ENCODE measurements at places on chromosomes 16 and 17. TPM values are rescaled to one million over a fixed set of nuclear protein-coding genes. Genes with fewer than 3 reads are reported as not detected.

DNA sequence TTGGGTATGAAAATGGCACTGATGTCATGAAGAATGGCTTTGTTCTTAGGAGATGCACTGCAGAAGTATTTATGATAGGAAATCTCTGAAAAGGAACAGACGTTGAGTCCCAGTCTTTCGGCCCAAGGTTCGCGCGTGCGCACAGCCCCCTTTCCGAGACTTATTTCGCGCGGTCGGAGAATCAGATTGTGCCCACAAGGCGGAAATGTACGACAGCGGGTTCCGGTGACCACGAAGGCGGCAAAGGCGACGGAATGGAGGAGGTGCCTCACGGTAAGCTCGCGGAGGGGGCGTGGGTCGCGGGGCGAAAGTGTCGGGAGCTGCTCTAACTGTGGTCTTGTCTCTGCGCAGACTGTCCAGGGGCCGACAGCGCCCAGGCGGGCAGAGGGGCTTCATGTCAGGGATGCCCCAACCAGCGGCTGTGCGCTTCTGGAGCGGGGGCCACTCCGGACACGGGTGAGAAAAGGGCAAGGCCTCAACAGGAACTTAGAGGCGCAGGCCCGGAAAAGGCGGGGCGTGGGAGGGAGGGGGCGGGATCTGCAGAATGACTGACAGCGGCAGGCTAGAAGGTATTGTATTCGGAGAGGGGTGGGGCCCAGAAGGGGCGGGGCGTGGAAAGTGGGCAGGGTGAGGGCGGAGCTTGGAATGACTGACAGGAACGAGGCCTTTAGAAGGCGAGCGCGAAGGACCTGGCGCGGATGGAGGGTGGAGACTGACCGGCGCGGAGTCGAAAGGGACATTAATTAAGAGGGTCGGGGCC, at the start of gene NUBP1:
NUBP1 (plus strand) TSS at position 233 of the 760 bp plus-strand sequence; CDS start at position 255, 22 bp downstream.
- peak; percentile 96 for DNase-seq

- no peak for DNase-seq
Observed at GRCh38 chr16:89199241-89200123, 855 bp downstream of the SLC22A31 start.

GRCh38 chr17:67656494-67657203, 61.1 kb upstream of the NOL11 start:
- DNase-seq = no peak

DNA sequence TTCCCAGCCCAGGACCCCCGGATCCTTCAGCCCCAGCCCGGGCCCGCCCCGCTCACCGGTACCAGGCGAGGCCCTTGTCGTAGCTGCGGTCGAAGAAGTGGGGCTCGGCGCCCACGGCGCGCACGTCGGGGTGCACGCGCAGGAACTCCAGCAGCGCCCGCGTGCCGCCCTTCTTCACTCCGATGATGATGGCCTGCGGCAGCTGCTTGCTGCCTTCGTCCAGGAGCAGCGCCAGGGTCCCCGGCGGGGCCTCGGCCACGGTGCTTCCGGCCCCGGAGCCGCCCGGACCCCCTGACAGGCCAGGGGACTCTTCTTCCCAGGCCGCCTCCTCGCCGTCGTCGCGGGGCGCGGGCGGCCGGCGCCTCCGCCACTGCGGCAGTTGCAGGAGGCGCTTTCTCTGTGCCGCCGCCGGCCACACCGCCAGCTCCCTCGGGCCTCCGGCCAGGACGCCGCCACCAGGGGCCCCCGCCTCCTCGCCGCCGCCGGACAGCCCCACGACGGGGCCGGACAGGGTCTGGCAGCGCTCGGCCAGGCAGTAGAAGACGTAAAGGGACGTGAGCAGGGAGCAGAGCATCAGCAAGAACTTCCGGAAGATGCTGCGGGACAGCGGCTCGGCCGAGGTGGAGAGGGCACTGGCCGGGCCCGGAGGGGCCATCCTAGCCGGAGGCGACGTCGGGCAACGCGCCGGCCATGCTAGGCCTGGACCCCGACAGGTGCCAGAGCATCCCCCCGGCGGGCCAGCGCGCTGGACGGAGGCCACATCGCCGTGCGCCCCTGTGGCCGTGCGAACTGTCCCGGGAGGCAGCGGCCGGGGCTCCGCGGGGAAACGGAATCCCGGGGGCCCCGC, 1.0 kb downstream of the HS3ST3A1 start:
- no peak for DNase-seq

DNA sequence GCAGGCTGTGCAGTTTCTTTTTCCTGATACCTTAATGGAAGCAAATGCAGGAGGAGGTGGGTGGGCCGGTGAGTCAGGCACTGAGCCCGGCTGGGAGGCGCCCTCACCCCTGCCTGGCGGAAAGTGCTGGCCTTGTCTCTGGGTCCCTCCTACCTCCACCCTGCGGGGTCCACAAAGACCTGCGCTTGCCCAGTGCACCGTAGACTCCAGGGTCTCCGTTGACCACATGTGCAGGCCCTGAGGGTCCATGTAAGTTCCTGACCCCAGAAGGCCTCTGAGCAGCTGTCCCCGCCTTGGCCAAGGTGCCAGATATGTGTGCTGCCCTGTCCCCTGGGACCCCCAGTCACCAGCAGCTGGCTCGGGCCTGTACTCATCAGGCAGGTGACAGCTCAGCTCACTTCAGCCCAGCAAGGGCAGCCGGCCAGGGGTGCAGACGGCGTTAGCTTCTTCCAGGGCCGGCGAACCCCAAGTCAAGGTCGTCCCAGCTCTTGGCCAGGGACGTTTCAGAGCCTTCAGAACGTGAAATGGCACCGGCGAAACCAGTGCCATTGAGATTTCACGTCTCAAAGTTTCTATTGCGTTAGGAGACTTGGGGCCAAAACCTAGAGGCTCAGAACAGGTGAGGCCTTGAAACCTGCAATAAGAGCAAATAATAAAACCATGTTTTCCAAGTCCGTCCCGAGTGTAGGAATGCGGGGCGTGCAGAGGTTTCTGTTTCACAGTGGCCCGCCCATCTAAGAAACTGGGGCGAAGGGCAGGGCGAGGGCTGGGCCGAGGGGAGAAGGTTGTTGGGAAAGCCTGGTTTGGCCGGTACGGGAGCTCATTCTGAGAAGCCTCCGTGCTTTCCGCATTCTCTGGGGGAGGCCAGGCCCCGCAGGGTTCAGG, 12.1 kb downstream of the METRNL start:
- DNase-seq = no peak

Gene NKD1
- 13.1 TPM for polyA plus RNA-seq

DNA sequence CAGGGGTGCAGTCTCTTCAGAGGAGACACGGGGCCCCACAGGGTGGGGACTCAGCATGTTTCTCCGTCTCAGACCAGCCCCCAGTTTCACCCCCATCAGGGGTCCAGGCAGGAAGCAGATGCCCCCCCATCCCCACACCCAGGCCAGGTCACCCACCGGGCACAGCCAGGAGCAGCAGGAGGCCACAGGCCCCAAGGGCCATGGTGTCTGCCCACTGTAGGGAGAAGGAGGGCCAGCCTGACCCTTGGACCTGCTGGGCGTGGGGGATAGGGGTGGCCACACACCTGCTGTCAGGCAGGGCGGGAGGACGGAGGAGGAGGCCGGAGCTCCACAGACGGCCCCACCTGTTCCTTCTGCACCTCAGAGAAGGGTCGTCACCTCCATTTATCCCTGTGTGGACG, at the start of gene TPSG1:
TPSG1 (minus strand) TSS at position 218 of the 401 bp plus-strand sequence; CDS start at position 202, 16 bp downstream.
- no peak for DNase-seq

GRCh38 chr17:73105431-73105830, 12.9 kb upstream of the SLC39A11 start:
- no peak for DNase-seq

Gene CD300E
- 0.10 TPM for polyA plus RNA-seq

DNA sequence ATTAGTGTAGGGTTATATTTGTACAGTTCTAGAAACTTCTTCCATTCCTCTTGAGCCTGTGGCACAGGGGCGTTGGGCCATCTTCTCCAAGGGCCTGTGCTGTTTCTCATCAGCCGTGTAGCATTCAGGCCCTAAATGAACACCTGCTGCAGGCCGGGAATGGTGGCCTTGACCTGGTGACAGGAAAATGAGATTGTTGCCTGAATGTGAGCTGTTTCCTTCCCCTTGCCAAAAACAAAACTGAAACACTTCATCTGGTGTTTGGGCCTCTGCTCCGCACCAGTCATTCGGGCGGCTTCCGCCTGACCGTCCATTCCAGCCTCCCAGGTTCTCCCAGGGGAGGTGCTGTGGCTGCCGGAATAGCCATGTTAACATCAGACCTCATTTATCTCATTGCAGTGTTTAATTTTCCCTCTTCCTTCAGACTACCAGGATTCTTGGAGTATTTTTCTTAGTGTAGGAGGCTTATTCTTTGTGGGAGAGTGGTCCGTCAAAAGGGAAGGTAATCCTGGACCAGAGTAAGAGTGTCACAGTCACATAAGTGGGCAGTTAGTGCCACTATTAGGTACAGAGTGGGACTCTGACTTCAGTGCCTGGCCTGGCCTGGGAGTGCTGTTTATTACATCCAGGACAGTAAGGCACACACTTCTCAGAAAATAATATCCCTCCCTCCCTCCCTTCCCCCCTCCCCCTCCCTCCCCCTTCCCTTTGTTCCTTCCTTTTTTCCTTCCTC, 61.9 kb downstream of the WWP2 start:
- DNase-seq = no peak

DNA sequence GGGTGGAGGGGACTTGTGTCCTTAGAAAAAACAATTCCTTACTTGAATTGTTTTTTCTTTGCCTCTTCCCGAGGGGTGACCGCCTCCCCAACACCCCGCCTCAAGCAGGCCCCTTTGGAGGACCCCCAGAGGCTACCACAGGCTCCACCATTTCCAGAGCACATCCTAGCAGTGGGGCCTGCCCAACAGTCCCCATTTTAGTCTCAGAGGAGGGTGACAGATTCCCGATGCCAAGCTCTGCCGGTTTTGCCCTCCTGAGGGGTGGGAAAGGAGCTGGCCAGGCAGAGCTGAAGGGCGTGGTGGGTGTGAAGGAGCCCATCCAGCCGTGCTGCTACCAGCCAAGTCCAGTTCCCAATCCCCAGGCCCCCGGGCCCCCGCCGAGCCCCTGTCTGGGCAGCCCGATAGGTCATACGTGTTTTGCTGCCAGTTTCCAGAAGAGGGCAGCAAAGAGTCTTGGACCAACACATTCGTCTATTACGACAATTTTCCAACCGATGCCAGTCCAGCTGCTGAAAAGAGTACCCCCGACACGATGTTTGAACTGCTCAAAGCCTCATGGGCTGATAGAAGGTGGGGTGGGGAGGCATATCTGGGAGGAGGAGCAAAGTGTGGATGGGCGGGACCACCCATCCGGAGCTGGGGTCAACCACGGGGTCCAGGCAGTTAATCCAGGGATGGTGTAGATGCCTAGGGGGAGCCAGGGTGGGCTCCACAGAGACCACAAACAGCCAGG, 18.8 kb upstream of the GAA start:
- no peak for DNase-seq

Data from right renal pelvis (tissue), 4 donors.